ENCODE measurements at places on chromosomes 16 and 17.
A peak's percentile ranks its signal among the peaks of the same experiment; 100 is the strongest.

GRCh38 chr17:56158915-56159825 lies 5.9 kb downstream of the ANKFN1 start:
- DNase-seq, result no peak

DNA sequence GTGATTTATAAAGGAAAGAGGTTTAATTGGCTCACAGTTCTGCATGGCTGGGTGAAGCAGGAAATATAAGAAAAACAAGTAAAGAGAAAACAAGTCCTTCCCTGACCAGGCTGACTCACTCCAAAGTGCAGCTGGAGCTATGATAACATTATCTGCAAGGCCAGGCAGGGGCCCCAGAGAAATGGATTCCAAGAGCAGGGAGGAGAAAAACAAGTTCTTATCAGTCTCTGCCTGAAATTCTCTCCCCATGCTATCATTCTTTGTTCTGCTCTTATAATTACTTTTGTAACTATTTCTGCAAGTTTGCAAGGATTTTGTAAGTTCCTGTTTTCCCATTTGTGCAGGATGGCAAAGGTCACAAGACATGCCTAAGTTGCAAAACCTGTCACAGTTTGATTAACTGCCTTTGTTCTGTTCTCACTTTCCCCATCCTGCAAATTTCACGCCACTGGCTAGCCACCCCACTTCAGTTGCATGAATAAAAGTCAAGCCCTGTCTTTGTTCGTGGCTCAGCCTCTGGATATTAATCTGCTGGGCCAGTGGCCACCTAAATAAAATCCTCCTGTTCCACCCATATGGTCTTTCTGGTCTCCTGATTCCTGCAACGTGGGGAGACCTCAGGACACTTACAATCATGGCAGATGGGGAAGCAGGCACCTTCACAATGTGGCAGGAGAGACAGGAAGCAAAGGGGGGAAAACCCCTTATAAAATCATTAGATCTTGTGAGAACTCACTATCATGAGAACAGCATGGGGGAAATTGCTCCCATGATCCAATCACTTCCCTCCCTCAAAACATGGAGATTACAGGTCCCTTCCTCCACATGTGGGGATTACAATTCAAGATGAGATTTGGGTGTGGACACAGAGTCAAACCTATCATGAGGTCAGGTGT lies 13.1 kb downstream of the ABCA9 start:
- peak; percentile 65 for DNase-seq

GRCh38 chr17:79609673-79610645 lies 892 bp downstream of the RBFOX3 start:
- no peak for DNase-seq

DNA sequence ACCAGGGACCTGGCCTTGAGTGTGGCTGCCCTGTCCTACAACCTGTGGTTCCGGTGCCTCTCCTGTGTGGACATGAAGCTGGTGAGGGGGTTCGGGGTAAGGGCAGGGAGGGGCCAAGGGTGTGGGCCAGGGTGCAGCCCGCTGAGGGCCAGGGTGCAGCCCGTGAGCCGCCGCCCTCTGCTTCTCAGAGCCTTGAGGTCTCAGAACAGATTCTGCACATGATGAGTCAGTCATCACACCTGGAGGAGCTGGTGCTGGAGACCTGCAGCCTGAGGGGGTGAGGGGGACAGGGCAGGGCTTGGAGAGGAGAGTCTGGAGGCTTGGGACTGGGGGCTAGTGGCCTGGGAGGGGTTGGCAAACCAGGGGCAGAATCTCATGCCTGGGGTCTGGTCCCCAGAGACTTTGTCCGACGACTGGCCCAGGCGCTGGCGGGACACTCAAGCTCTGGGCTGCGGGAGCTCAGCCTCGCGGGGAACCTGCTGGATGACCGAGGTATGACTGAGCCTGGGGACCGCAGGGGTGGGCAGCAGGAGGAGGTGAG lies 2.2 kb downstream of the CARMIL2 start:
- peak; percentile 38 for DNase-seq

DNA sequence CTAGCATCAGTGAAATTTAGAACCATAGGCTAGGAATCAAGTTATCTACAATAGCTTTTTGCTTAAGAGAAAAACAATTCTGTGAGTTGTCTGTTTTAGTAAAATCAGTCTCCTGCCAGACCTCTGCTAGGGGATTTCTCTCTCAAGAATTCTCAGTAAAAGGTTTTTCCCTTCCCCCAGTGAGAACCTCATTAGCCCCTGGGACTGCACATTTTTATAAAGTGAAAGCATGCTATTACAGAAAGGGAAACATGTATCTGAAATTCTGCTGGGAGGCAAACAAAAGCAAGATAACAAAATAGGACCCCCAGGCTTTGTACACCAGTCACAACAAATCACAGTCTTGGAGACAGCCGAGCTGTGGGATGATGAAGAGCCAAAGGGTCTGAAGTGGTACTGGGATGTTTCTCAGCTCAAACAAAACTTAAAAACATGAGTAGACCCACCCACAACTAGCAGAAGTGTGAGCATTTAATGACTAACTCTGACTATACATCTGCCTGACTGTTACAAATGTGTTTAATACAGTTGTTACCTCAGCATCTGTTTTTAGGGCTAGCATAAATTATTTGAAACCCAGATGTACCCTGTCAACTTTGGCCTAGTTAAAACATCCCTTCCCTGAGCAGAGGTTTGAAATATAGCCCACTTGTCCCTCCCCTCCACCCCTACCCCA lies 20.0 kb upstream of the GLG1 start:
- no peak for DNase-seq

Data from mucosa of descending colon (tissue), 3 donors.